ENCODE measurements at places on chromosomes 5 and 9.

DNA sequence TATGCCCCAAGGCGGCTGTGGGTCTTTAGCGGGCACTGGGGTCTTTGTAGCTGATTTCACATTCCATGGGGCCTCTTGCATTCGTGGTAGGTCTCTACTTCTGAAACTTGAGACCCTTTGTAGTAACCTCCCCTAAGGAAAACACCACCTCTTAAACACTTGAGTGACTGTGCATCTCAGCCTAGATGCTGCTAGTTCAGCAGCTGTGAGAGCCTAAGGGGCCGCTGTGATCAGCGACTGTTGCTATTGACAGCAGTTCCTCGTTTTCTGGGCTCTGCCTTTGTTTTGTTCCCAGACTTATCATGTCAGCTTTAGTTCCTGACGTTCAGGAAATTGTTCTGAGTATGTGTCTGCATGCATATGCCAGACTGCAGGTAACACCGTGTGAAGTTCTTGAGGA lies 171.2 kb downstream of the HSPA4 start:
- DNase-seq, result no peak

GRCh38 chr5:127871503-127872153 lies 168.4 kb downstream of the CCDC192 start:
- peak; percentile 18 for DNase-seq

GRCh38 chr9:92642564-92642963 lies 27.4 kb downstream of the IPPK start:
- DNase-seq, result no peak

GRCh38 chr9:120161776-120162175 lies 418.2 kb downstream of the CDK5RAP2 start:
- no peak for DNase-seq

DNA sequence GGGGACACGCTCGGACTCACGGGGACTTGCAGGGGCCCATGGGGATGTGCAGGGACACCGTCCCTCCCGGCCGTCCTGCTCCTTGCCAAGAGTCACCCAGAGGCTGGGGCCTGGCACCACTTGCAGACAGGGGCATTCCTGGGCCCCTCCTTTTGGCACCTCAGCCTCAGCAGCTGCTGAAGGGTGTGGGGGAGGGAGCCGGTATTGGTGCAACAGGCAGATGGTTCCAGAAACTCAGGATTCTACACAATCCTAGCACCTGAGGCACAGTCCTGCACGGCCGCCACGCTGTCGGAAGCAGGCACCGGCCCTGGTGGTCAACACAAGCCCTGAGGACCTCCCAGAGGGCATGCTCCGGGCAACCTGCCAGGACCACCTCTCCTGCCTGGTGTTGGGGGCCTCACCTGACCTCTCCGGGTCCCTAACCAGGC lies 19.3 kb upstream of the SLC12A7 start:
- no peak for DNase-seq

Data from AG20443 (cell line).